ENCODE measurements at places on chromosomes 12 and 14.
A peak's percentile ranks its signal among the peaks of the same experiment; 100 is the strongest.

- DNase-seq: no peak
These were observed 312.1 kb downstream of the SEC23A start for GRCh38 chr14:38790916-38791315.

GRCh38 chr12:44848703-44849085 is 27.4 kb downstream of the NELL2 start:
- DNase-seq: no peak

DNA sequence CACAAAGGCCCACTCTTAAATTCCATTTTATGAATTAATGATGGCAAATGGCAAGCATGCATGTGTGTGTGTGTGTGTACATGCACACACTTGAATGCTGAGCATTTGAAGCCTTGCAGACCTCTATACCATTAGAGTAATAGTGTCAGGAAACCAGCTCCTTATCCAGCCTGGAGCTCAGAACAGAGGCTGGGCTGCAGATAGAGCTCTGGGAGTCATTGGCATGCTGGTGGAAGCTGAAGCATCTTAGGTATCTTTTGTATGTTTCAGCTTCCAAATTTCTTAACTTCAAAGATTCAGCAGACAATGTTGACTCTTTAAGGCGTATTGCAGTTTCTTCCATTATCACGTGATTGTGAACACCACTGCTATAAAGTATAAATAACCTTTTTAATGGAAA is 192.9 kb upstream of the ARHGAP5 start:
- DNase-seq: no peak

DNA sequence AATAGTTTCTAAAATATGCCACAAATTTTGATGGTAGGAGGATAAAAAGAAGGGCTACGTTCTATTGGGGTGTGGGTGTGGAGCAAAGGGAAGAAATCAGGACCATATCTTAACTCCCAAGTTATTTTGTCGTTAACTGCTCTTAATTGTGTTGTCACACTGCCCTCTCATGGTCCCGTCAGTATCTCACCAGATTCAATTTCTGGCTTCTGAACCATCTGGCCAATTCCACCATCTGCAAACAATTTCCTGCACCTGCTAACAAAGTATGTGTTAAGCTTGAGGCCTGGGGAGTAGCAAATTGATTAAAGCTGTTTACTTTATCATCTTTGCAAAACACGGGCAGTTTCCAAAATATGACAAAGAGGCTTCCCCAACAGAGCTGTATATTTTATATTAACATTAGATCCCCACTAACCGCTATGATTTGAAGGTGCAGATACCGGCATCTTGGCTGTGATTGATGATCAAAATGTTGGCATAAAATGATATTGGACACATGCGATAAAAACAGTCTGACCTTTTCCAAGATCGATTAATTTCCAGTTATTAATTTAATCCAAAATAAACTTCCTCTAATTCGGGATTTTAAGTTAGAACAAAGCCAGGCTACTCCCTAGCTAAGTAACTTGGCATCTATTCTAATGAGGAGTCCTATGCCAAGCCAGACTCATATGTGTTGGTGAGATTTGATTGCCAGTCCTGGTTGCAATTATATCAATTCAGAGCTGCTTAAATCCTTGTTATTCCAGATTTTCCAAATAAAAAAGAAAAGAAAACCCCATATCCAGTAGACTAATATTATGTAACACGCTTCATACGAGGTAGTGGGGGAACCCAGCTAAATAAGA is 6.9 kb upstream of the DNM1L start:
- DNase-seq: peak; percentile 70

DNA sequence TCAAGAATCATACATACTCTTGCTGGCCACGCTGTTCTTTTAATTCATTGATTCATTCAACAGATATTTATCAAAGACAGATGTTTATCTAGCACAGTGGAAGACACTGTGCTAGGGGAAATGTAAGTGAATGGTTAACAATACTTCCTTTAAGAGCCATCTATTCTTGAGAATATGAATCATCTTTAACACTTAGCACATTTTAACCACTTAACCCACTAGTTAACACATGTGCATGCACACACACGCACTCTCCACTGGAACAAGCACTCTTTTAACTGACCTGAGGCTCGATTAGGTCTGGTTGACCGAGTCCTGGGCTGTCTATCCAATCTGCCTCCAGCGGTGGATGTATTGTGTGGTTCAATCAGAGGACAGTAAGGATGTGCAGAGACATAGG is 34.6 kb downstream of the LMNTD1 start:
- DNase-seq: no peak

DNA sequence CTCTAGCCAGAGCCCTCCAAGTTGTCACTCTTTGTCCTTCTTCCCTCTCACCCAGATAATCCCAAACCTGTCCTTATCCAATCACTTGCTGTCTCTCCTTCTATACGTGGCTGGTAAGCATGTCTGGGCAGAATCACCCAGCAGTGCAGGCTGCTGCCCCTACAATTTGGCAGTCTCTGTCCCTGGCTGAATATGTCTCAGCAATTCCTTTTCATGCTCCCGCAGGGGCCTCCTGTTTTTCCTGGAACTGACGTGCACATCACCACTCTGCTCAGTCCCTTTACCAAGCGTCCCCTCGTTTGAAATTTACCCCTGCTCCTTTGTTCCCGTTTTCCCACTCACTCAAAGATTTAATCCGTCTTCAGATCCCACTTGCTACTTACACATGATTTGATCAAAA is 80.0 kb downstream of the ST8SIA1 start:
- no peak for DNase-seq

DNA sequence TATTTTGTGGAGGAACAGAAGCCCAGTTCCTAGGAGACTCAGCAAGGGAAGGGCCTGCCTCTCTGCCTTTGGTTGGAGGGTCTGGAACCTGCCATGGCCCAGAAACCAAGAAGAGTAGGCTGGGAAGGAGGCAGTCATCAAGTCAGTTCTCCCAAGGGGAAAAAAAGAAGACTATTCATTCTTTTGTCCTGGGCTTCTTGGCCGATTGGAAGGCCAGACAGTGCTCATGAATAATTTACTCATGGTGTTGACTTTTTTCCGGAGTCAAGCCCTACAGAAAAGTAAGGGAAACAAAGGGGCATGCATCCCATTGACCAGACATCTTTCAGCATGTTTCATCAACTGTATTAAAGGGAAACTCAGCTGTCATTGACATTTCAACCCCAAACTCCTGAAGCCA is 168.1 kb downstream of the PRKCH start:
- no peak for DNase-seq

DNA sequence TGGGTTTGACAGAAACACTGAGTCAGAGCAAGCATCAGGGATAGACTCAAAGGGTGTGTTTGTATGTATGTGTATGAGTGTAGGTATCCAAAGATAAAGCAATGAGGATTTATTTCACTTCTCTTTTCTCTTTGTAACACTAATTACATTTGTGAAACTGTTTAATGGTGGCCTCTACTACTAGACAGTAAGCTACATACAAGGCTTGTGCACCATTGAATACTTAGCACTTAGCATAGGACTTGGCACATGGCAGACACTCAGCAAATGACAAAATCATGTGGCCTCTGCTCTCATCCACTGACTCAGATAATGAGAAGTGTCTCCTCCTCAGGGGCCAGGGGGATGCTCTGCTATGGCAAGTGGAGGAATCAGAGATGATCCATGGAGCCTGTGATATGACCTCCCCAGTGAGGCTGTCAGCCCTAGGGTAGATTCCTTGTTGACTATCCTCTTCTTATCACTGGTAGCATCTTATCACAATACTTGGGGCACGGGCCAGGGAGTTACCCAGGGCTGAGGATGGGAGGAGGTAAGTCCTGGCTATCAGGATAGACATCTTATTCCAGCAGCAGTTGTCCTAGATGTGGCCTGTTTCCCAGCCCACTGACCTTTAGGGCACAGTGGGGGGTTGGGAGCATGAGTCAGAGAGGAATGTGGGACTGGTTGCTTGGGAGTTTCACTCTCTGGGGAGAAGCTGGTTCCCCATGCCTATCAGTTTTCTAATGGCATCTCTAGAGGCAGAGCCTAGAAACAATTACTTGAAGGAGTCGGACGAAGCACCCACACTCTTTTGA is 71.2 kb upstream of the HOXC13 start:
- no peak for DNase-seq

DNA sequence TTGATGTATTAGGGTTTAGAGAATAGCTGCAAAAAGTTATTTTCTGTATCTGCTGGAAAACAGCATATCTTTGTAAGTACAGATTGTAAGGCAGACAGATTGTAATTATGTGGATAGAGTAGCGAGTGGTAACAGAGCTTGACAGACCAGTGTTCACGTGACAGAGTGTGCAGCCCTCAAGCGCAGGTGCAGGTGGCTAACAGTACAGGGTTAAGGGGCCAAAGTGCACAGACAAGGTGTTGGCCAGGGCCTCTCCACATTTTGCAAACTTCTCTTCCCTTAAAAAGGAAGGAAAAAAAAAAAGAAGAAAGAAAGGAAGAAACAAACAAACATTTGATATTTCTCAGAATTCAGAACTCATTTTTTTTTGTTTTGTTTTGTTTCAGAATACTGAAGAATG is 25.2 kb upstream of the KLHL42 start:
- DNase-seq: no peak

DNA sequence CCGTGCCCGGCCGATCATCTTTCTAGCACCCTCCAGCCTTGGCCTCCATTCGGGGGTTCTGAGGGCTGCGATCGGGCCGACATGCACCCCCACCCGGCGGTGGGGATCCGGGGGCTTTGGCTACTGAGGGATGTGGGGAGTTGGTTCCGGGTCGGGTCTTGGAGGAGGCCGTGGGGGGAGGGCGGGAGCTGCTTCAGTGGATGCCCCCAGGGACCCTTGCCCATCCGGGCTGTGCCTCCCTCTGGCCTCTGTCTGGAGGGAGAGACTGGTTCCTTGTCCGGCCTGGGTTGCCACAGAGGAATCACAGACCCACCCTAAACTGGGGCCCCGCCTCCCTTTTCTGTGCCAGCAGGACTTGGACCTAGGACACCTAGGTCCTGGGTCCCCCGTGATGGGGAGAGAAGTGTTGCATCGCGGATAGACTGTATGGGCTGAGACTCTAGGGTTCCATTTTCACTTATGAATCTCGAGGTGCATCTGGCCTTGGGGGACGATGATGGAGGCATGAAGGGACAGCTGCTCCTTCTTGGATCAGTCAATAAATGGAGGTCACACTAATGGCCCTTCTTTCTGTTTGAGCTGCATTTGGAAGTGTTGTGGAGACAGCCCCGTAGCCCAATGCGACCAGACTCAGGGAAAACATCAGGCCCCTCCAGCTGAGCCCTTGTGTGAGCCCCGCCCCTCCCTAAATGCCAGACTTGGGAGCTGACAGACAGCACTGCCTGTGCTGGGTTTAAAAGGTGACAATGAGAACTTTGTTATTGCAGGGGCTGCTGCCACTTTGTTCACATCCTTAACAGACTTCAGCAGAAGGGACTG is 577 bp downstream of the DTX3 start:
- DNase-seq: no peak

- no peak for DNase-seq
These were observed 1.5 kb upstream of the PPP1R1A start for GRCh38 chr12:54589964-54590363.

DNA sequence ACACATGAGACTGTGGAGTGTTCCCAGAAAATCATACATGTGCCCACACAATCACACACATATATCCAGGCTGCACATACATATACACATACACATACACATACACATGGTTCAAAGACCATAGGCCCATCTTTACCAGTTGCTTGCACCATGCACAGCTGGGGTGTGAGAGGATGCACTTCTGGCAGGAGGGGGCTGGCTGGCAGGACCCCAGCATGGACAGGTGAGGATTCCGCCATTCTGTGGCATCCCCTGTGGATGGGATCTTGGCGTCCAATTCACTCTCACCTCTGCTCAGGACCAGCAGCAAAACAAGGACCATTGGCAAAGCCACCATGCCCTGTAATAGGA is 7.0 kb downstream of the ITGB7 start:
- no peak for DNase-seq

DNA sequence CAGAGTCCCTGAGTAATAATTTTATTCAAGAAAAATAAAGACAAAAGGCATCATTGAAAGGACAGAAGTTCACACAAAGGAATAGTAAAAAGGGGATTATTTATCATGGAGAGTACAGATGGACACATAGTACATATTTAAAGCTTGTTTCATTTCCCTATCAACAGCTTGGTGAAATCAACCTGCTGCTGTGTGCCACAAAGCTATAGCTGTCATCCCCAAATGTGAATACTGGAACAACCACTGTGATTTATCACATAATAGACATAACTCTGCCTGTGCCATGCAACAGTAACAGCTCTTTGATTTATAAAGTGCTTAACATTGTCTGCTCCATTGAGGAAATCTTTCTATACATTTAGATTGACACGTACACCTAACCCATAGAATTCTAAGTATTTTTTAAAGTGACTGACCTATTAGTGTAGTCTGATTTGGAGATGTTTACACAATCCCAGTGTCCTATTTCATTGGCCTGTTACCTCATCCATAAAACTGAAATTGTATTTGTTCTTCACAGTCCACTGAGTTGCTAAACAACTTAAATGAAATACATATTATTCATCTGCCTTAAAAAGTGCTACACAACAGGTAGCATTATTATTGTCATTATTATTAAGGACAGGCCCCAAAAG is 3.3 kb downstream of the NEMF start:
- no peak for DNase-seq

GRCh38 chr14:96362071-96362964 is 823 bp downstream of the ATG2B start:
- DNase-seq: no peak

- DNase-seq: no peak
These were observed 423 bp downstream of the FGD6 start for GRCh38 chr12:95216711-95217376.

GRCh38 chr12:99334285-99335056 is 313.1 kb upstream of the GARIN6 start:
- DNase-seq: no peak

DNA sequence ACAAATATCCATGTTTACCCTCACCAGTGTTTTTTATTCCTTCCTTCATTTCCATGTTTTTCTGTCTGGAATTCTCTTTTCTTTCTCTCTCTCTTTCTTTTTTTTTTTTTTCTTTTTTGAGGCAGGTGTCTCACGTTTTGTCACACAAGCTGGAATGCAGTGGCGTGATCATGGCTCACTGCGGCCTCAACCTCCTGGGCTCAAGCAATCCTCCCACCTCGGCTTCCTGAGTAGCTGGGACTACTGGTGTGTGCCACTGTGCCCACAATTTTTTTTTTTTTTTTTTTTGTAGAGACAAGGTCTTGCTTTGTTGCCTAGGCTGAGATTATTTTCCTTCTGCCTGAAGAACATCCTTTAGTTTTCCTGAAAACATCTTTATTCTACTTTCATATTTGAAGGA is 15.0 kb upstream of the AMIGO2 start:
- no peak for DNase-seq

DNA sequence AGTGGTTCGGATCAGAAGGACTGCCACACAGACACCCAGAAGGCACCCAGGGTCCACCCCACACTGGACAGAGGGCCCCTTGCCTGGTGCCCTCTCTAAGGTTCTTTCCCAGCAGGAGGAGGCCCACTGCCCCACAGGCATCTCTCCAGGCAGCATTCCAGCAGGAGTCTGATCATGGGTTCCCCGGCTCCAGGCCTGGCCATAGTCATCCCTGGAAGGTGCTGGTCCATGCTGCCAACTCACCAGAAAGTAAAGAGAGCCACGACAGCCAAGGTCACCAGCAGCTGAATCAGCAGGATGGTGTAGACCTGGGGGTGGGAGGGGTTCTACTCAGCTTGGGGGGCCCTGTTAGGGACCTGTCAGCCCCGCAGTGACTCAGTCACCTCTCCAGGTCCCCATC is 6.4 kb downstream of the FAIM2 start:
- no peak for DNase-seq

- DNase-seq: no peak
These were observed 61.1 kb downstream of the TESC start for GRCh38 chr12:117038023-117038680.
